Activated naive CD4-positive, alpha-beta T cell treated with anti-CD3 and anti-CD28 coated beads, Interleukin-2, amount 50 U/mL, for 72 hours (primary cell): ENCODE measurements at places on chromosomes 2 and 18. TPM values are rescaled to one million over a fixed set of nuclear protein-coding genes. Genes with fewer than 3 reads are reported as not detected.

DNA sequence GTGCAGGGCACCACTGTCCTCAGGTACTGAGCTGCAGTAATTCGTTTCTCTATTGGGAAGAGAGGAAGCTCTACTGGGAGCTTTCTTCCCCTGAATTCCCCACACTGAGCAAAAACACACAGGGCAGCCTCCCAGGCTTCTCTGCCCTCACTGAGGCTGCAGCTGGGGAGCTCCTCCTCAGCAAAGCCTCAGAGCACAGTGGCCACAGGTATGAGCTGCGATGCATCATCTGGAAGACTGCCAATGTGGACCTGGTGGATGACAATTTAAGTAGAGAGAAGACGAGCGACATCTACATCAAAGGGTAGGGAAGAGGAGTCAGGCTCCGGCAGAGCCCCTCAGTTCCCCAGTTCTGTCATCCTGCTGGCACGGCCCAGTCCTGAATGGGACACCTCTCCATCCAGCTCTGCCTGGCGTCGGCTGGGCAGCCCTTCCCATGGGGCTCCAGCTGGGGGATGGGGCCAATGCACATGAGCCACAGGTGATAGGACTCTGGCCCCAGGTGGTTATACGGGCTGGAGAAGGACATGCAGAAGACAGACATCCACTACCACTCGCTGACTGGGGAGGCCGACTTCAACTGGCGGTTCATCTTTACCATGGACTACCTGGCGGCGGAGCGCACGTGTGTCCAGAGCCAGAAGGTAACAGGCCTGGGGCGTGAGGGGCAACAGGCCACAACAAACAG is 37.6 kb downstream of the LMAN2L start:
- no peak for DNase-seq

Gene TSHZ1
- total RNA-seq, result 17.2 TPM

GRCh38 chr2:37585295-37585908 is 86.0 kb downstream of the CDC42EP3 start:
- no peak for DNase-seq

GRCh38 chr2:238257786-238258700 is 18.2 kb upstream of the HES6 start:
- DNase-seq, result no peak

Gene CRYGC
- total RNA-seq, result not detected
